ENCODE measurements at places on chromosomes 1 and 21.

GRCh38 chr1:94395231-94395630 lies 23.0 kb upstream of the ABCD3 start:
- DNase-seq = no peak

- DNase-seq = no peak
These were observed 27.5 kb downstream of the RGL1 start for GRCh38 chr1:183832459-183832858.

- DNase-seq = no peak
These were observed 19.9 kb downstream of the INSRR start for GRCh38 chr1:156838972-156839371.

DNA sequence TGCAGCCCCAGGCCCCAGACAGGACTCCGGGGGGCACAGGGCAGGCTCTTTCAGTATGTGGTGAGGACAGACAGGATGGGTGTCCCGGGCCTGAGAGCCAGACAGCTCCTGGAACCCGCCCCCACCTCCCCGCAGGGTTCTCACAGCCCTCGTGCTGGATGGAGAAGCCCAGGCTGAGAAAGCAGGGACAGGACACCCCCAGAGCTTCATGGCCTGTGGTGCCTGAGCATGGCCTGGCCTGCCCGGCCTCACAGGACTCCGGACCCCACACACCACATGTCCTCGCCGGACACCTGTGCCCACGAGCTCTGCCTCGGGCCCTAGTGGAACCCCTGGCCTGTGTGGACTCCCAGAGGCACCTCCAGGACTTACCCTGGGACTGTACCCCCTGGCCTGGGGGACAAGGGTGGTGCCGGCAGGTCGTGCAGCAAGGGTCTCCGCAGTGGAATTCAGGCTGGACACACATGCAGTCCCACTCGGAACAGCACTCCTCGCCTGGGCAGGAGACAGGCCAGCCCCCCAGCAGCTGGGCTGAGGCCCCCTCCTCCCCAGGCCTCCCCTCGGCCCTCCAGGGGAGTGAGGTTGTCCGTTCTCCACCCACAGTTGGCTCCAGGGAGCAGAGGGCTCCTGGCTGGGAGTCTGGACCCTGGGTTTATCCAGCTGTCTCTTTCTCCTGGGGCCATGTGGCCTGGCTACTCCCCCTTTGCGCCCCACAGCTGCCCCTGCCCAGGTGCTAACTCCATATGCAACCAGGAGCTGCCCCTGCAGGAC lies 1.2 kb downstream of the TNFRSF18 start:
- no peak for DNase-seq
